ENCODE measurements at places on chromosomes 12 and 14. TPM values are rescaled to one million over a fixed set of nuclear protein-coding genes. Genes with fewer than 3 reads are reported as not detected.

DNA sequence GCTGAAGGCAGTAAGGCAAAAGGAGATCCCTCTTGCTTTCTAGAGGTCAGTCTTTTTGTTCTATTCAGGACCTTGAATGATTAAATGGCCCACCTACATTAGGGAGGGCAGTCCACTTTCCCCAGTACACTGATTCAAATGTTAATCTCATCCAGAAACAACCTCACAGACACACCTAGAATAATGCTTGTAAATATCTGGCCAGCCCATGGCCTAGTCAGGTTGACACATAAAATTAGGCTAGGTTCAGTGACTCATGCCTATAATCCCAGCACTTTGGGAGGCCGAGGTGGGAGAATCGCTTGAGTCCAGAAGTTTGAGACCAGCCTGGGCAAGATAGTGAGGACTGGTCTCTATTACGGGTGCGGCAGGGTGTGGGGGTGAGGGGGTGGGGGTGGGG is 43.5 kb downstream of the MIPOL1 start:
- DNase-seq = no peak

DNA sequence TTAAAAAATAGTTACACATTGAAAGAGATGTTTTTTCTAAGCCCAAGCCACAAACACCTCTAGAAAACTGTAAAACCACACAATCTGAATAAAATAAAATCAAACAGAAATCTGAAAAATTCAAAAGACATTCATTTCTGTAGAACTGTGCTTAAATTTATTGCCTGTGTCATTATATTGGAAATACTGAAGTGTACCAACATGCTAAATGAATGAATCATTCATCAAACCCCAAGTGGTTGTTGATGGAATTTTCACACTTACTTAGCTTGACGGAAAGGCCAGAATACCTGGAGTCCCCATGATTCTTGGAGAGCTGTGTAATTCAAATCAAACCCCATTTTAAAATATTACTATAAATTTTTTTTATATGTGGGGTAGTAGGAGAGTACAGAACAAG is 2.7 kb downstream of the KITLG start:
- no peak for DNase-seq

DNA sequence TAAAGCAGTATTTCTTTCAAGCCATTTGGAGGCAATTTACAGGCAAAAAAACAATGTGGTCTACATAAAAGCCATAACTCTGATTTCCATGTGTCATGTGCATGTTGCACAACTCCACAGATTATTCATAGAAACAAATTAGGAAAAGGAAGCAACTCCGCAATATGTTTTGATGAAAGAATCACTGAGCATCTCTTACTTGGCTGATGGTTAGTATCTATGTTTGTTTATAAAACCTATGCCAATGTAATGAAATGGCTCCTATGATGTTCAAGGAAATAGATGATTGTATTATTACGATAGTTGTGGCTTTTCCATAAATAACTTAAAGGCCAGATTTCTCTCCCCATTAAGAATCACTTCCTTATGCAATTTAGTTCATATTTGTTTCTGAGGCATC is 373.7 kb downstream of the CCDC91 start:
- DNase-seq = no peak

- DNase-seq = no peak
These were observed 22.8 kb downstream of the TPCN1 start for GRCh38 chr12:113244047-113244460.

GRCh38 chr12:61993734-61994345 is 266.4 kb upstream of the USP15 start:
- no peak for DNase-seq

DNA sequence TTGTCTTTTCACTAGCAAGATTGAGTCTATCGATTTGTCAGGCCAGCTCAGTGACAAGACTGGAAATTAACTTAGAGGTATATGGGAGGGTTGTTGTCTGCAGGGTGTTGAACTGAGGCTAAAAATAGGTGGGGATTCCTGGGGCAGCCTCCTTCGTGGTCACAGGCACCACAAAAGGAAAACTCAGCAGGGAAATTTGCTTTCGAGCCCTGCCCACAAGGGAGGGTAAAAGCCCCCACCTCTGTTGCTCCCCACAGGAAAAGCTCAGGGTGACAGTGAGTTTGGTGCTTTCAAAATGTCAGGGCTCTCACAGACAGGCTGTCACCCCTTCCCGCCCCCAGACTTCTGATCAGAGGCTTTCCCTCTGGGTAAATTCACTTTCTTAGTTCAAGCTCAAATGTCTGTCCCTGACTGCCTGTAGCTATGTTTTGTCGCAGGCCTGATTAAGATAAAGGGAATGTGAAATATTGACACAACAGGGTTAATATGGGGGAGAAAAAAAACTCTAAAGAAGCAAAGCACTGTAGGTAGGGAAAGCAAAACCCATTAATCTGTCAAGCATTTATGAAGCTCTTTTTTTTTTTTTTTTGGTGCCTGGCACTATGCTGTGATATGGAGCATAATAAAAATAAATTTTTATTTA is 11.7 kb upstream of the NFKBIA start:
- DNase-seq = no peak

- no peak for DNase-seq
These were observed 599.3 kb downstream of the SLC6A15 start for GRCh38 chr12:84313323-84313675.

GRCh38 chr14:91062600-91062999 is 2.2 kb upstream of the RPS6KA5 start:
- DNase-seq = no peak

DNA sequence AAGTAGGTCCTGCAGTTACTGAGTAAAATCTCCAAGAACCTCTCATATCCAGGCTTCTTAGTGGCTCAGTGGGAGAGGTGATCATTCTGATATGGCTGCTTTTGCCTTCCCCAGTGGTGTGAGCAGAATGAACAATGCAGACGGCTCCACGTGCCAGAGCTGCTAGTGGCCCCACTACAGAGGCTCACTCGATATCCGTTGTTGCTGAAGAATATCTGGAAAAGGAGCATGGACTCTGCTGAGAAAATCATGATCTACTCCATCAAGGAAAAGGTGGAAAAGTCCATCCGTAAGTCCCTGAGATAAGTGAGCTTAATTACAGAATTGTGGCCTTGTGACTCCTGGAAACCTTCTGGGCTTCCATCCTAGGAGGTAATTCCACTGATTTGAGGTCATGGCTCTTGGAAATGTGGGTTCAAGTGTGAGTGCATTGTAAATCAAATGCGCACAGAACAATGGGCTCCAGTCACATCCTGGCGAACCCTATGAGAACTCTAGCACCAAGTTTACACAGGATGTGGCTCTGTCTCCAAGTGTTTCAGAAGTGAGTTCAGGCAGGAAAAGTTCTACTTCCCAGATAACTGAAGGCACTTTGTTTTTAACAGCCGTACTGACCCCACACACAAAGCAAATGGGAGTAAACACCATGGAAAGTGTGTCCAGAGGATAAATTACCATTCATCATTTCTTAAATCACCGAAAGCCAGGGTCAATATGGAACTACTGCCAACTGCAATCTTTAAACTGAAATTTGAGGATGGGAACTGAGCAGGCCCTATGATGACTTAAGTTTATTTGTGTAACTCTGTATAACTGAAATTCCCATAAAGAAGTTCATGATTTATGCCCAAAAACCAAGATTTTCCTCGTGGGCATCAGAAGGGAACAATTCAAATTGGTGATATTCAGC is 51.4 kb downstream of the PLEKHG7 start:
- no peak for DNase-seq

GRCh38 chr14:76305268-76305826 is 70.6 kb upstream of the ESRRB start:
- DNase-seq = peak; percentile 8

- DNase-seq = no peak
These were observed 51.1 kb downstream of the LIMA1 start for GRCh38 chr12:50232206-50232605.

- no peak for DNase-seq
These were observed 38.9 kb downstream of the TPCN1 start for GRCh38 chr12:113260127-113260526.

DNA sequence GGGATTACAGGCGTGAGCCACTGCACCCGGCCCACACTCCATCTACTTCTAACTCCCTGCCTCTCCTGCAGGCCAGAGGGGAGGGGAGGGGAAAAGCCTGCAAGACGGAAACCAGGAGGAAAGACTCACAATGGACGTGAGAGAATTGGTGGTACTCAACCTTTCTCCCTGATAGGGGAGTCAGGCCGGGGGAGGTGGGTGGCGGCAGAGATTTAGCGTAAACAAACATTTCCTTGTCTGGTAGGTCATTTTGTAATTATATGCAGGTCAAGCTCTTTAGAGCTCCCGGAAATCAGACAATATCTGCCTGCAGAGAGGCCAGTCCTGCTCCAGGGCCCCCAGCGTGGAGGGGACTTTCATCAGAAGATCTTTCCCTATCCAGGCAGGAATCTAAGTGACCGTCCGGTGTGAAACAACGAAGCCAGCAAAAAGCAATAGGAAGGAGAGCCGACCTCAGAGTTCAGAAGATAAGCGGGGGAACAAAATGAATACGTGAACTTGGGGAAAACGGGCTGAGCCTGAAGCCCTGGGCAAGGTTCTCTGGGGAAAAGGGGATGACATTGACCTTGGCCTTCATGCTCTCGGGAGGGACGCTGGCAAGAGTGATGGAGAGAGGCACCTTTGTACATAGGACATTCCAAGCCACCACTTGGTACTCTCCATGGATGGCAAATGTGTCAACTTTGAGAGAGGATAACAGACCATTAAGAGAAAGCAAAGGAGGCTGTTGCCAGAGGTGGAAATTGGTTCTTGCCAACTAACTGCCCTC is 62.3 kb downstream of the SPRING1 start:
- DNase-seq = no peak

DNA sequence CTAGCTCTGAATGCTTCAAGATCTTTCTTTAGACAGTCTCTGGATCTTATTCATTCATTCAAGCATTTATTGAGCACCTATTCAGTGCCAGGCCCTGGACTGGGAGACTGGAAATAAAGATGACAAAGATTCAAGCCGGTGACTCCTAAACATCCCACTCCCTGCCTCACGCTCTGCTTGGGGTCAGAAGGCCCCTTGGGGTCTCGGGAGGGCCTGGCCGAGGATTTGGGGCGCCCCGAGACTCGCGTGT is 224 bp upstream of the DTX1 start:
- no peak for DNase-seq

DNA sequence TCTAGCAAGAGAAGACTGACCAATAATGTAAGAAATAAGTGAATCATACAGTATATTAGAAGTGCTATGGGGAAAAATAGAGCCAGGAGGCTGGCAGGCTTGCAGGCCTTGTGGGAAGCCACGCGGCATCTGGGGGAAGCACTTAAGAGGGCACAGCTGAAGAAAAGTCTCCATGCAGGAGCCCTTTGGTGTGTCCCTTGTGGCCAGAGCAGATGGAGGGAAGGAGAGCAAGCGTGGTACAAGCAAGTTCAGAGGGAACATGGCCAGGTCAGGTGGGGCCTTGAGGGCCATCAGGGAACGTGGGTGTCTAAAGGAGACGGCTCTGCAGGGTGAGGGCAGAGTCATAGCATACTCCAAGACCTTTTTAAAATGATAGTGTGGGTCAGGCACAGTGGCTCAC is 51.7 kb downstream of the LRRC74A start:
- no peak for DNase-seq

- no peak for DNase-seq
These were observed 293.9 kb downstream of the KCNC2 start for GRCh38 chr12:74915718-74916117.

DNA sequence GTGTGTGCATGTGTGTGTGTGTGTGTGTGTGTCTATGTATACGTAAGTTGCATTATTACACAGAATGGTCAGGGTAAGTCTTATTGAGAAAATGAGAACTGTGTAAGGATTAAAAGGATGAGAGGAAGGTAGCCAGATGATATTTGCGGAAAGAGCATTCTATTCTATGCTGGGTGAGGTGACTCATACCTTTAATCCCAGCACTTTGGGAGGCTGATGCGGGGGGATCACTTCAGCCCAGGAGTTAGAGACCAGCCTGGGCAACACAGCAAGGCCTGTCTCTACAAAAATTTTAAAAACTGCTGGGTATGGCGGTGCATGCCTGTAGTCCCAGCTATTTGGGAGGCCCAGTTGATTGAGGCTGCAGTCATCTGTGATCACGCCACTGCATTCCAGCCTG is 103.7 kb downstream of the SLC38A1 start:
- DNase-seq = no peak

Gene SMARCD1
- 167 TPM for total RNA-seq

Gene ANO6
- total RNA-seq = 43.1 TPM

Gene TAS2R20
- total RNA-seq = 3.8 TPM

Gene CLECL1
- total RNA-seq = not detected

Gene P2RX2
- 0.19 TPM for total RNA-seq

Gene RPS6KL1
- total RNA-seq = 3.5 TPM

Gene RND1
- total RNA-seq = 12.4 TPM

Gene TAS2R8
- 0.24 TPM for total RNA-seq

Gene ABCD2
- not detected for total RNA-seq

Data from progenitor cell of endocrine pancreas (in vitro differentiated cells).